ENCODE measurements at places on chromosomes 5 and 9.

GRCh38 chr5:131496400-131496713 is 138.7 kb downstream of the RAPGEF6 start:
- no peak for DNase-seq

GRCh38 chr9:135814421-135815095 is 92.8 kb downstream of the CAMSAP1 start:
- DNase-seq = no peak

DNA sequence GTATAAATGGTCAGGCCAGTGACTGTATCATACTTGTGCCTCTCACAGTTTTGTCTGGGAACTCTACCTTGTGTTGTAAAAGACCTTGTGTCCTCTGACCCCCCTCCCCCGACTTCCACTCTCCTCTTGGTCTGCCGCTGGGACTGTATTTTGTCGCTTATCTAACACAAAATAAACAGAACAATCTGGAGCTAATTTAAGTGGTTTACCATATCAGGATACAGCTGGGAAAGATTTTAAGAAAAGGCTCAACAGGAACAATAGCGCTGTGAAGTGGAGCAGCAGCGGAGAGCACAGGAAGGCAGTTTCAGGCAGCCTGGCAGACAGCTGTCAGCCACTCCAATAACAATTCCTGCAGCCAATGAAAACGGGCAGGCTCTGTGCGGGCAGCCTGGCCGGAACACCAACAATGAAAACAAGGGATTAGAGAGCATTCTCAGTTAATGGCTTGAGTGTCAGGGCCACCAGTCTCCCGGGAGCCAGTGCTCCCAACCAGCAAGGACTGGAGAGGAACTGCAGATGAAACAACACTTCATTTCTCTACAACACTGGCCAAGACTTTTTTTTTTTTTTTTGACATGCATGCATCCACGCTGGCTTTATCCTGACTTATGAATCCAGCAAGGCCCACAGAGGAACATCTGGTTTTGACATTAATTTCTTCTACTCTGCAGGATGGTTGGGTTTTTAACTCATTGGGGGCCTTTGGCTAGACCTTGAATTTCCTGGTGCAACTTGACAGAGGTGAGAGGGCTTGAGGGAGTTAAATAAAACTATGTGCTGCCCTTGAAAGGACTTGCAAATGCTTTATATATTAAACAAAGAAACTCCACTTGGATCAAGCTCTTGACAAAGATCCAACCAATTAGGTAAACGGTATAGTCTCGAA is 76.7 kb downstream of the ARSB start:
- DNase-seq = no peak

DNA sequence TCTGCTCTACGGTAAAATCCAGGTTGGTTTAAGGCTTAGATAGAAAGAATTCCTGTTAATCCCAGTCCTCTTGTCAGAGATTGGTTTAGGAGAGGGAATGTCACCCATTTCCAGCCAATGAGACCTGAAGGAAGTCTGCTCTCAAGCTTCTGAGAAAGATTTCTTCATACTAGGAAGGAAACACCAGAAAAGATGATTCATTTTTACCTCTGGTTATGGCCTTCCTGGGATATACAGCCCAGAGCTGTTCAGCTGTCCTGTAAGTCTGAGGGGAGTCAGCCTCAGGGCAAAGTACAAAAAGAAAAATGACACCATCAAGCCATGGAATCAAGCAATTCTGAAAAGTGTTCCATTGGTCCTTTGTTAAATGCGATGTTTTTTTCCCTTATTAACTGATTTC is 18.6 kb upstream of the CFAP95 start:
- no peak for DNase-seq

DNA sequence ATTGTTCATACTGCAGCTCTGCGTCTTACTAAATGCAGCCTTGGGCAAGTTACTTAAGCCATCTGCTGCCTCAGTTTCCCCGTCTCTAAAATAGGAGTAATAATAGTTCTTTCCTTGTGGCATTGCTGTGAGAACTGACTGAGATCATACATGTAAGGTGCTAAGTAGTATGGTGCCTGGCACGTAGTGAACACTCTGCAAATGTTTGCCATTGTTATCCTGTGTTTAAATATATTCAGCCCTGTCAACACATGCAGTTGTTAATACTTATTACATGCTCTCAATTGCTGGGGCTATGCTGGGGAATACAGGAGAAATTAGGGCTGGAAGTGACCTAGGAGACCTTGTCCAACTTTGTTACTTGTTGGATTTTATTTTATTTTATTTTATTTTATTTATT is 105.2 kb upstream of the RAI14 start:
- no peak for DNase-seq

- no peak for DNase-seq
These were observed 14.1 kb downstream of the PRRX2 start for GRCh38 chr9:129679537-129679936.

- no peak for DNase-seq
These were observed 3.1 kb downstream of the RANBP3L start for GRCh38 chr5:36298552-36298951.

- no peak for DNase-seq
These were observed 141.4 kb downstream of the PLK2 start for GRCh38 chr5:58318468-58318867.

- DNase-seq = no peak
These were observed 127.4 kb downstream of the PTTG1 start for GRCh38 chr5:160548949-160549645.

GRCh38 chr5:125961150-125961549 is 462.1 kb upstream of the GRAMD2B start:
- DNase-seq = no peak

GRCh38 chr9:14064940-14065339 is 249.0 kb downstream of the NFIB start:
- DNase-seq = no peak

- no peak for DNase-seq
These were observed 132.2 kb downstream of the RXRA start for GRCh38 chr9:134458207-134459108.

Measured in stimulated activated CD4-positive, alpha-beta T cell treated with anti-CD3 and anti-CD28 coated beads, Interleukin-2, amount 100 ng/mL, for 24 hours (primary cell).